Islet precursor cell (in vitro differentiated cells): ENCODE measurements at places on chromosomes 4 and X.
A peak's percentile ranks its signal among the peaks of the same experiment; 100 is the strongest.

DNA sequence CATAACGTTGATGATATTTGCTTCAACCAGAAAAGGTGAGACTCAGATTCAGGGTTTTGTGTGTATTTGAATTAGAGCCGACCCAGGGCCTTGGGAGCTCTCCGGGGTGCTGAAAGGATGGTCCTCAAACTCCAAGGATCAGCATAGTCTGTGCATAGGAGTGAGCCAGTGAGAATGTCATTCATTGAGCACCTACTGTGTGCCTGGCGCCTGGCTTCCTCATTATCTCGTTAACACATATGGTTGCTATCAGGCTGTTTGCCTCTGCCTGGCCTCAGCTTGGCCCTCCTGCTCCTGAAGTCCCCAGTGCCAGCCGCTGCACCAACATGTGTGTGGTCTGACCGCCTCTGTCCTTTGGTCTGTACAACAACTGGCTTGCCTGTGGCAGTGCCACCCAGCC lies 25.1 kb upstream of the JAKMIP1 start:
- peak; percentile 79 for DNase-seq

- DNase-seq: peak; percentile 80
Observed at GRCh38 chr4:184514121-184514988, 40.0 kb upstream of the IRF2 start.

GRCh38 chrX:79270401-79270800 lies 96.7 kb downstream of the ITM2A start:
- peak; percentile 51 for DNase-seq

DNA sequence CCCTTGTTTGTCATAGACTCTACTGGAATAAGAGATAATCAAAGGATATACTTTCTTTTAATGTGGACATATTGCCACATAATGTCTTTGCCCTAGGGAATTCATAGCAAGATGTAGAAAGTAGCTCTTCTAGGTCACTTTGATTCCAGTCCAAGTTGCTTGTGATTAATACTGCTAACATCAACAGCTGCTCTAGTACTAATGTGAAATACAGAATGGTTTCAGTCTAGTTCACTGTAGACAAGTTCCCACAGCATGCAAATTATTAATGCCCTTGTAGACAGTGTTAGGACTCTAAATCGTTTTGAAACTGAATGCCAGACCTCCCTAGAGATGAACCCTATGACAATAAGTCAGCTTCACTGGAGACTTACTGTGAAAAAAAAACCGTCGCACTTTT lies 494.6 kb upstream of the ATOH1 start:
- no peak for DNase-seq

GRCh38 chrX:14832151-14832550 lies 40.7 kb downstream of the FANCB start:
- DNase-seq: peak; percentile 54

- DNase-seq: peak; percentile 18
Observed at GRCh38 chr4:5676763-5677162, 31.6 kb downstream of the EVC2 start.

- peak; percentile 62 for DNase-seq
Observed at GRCh38 chrX:101550751-101551379, 518 bp downstream of the ARMCX1 start.

GRCh38 chrX:56385336-56385735 lies 153.2 kb downstream of the KLF8 start:
- no peak for DNase-seq

- no peak for DNase-seq
Observed at GRCh38 chrX:20139966-20140365, 1.7 kb downstream of the EIF1AX start.

GRCh38 chr4:99630857-99631360 lies 26.7 kb downstream of the C4orf54 start:
- DNase-seq: no peak

- DNase-seq: peak; percentile 78
Observed at GRCh38 chrX:31420711-31421151, 348.9 kb upstream of the FTHL17 start.

GRCh38 chrX:3250966-3251365 lies 95.5 kb downstream of the MXRA5 start:
- no peak for DNase-seq

- no peak for DNase-seq
Observed at GRCh38 chr4:4402966-4403365, 16.1 kb downstream of the NSG1 start.

DNA sequence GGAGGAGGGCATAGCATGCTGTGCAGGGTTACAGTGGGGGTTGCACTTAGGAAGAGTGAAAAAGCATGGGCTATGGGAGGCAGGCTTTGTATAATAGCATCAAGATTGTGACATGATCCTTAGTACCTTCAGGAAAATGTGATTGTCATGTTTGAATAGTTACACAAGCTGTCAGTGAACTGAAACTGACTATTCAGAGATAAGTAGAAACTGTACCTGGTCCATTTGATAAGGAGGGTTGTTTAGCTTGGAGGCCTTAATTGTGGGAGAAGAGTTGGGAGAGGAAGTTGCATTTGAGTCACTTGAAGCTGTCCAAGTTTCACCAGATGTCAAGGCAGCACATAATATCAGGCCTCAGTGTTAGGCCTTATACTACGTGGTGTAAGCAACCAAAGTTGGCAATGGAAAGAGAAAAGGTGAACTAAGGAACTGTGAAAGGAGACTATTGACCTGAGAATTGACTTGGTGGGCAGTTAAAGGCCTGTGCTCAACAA lies 85.0 kb downstream of the TEX13C start:
- no peak for DNase-seq

- DNase-seq: no peak
Observed at GRCh38 chrX:17803449-17803848, 57.6 kb downstream of the RAI2 start.

- no peak for DNase-seq
Observed at GRCh38 chrX:126824338-126825007, 4.9 kb downstream of the PRR32 start.

- peak; percentile 78 for DNase-seq
Observed at GRCh38 chrX:42246814-42247213, 323.5 kb upstream of the CASK start.

DNA sequence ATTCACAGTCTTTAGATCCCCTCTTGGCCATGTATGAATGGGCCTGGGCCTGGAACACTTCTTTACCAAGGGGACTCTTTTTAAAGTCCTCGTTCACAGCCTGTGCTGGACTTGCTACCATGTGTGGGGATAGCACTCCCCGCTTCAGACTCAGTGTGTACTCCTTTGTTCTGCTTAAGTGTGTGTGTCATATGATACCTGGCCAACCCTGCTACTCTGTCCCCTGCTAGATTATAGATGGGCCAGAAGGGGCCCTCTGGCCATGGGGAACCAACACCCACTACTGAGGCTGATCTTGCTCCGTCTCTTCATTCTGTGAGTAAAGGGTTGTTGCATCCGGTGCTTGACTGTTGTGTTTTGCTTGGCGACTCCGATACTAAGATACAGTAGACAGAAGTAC lies 8.0 kb downstream of the CCDC110 start:
- no peak for DNase-seq

DNA sequence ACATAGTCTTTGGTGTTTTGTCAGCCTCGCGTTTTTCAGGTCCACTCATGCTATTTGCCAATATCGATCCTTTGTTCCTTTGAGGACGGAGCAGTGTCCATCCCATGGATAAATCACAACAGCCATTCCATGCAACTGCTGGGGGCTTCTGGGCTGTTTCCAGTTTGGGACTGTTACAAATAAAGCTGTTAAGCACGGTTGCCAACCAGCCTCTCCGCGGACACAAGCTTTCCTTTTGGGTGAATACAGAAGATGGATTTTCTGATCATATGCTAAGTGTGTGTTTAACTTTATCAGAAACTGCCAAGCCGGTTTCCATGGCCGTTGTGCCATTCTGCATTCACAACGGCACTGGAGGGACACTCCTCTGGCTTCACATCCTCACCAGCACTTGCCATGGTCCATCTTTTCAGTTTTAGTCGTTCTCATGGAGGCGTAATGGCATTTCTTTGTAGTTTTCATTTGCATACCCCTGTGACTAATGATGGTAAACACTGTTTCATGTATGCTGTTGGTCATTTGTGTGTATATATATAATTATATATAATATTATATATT lies 67.8 kb downstream of the ABLIM2 start:
- DNase-seq: no peak

- no peak for DNase-seq
Observed at GRCh38 chr4:13323921-13324320, 160.2 kb downstream of the RAB28 start.

GRCh38 chrX:125757794-125758564 lies 408.1 kb downstream of the DCAF12L2 start:
- no peak for DNase-seq

GRCh38 chr4:183101956-183102480 lies 3.0 kb downstream of the WWC2 start:
- no peak for DNase-seq

DNA sequence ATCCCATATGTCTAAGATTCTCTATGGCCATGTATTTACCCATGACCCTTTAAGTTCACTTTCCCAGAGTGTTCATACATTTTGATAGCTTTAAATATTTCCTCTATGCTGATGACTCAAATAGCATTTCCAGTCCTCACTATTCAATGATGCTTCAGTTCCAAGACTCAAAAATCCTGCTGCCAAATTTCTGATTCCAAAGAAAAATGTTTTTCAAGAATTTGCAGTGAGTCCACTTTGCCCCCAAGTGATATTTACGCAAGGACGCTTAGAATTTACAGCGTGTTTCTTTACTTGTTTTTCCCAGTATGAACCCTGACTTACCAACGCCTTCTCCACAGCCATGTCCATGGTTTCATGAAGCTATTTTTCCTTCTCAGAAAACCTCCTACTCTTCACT lies 127.9 kb upstream of the PCDH18 start:
- DNase-seq: no peak

DNA sequence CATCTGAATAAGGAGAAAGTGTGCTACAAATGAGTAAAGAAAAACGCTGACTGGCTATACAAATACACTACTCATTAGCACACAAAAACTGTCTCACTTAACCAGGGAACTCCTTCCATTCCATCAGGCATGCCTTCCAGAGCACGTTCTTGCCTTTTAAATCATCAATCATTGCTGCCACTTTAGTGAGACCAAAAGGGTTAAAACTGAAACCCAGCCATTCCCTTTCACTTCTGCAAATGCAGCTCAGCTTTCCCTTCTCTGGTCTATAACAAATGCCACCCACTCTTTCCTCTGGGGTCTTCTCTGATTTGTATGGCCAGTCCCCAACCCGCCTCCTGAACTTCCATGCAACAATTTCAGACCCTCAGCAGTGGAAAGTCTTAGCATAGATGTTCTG lies 231.5 kb downstream of the TRIML1 start:
- no peak for DNase-seq

GRCh38 chr4:99783940-99784339 lies 32.7 kb upstream of the DAPP1 start:
- DNase-seq: no peak

DNA sequence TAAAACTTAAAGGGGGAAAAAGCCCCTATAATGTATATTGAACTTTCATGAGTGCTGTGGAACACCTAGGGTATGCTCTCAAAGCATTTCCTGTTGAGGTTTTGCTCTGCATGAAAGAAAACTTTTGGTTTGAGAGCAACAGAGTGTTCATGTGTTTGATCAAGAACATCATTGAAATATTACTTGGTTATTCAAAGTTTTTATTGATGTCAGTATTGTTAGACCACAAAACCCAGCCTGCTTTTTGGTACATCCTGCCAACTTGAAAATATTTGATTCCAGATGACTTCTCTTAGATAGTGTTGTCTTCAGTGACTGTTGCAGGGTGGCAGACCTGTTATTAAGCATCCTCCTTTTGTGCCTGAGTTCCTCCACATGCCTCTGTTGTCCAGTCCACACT lies 68.0 kb downstream of the N4BP2 start:
- DNase-seq: no peak

DNA sequence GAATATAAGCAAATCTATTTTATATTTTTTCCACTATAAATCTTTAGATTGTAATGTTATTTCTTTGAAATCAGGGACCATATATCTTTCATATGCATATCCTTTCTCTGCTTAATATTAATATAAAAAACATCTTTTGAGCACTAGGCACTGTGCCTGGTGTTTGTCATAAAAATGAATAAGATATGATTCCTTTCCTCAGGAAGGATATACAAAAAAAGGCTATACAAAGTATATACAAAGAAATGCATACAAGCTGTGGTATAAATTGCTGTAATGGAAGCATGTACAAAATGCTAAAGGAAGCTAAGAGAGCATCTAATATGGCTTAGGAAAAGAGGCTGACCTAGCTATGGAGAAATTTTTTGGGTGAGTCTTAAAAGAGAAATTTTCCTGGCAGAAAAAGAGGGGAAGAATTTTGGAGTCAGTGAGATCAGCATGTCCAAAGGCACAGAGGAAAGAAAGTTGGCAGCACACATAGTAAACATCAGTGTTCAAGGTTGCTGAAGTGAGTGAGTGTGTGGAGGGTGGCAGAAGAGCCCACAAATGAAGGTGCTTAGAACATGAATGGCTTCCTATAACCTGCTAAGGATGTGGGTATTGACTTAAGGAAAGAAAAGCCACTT lies 500.0 kb downstream of the SPRY1 start:
- DNase-seq: no peak

GRCh38 chrX:51837921-51838320 lies 55.5 kb upstream of the MAGED1 start:
- no peak for DNase-seq

DNA sequence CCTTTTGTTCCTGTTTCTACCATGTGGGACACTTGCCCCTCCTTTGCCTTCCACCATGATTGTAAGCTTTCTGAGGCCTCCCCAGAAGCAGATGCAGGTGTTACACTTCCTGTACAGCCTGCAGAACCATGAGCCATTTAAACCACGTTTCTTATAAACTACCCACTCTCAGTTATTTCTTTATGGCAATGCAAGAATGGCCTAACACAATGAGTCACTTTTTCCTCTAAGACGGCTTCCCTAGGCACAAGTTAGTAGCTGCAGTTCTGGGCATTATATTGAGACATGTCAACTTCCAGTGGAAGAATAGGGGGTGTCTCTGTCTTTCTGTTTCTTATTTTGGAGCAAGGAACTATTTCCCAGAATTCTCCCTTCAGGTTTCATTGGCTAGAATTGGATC lies 32.9 kb upstream of the DIPK2B start:
- DNase-seq: no peak

DNA sequence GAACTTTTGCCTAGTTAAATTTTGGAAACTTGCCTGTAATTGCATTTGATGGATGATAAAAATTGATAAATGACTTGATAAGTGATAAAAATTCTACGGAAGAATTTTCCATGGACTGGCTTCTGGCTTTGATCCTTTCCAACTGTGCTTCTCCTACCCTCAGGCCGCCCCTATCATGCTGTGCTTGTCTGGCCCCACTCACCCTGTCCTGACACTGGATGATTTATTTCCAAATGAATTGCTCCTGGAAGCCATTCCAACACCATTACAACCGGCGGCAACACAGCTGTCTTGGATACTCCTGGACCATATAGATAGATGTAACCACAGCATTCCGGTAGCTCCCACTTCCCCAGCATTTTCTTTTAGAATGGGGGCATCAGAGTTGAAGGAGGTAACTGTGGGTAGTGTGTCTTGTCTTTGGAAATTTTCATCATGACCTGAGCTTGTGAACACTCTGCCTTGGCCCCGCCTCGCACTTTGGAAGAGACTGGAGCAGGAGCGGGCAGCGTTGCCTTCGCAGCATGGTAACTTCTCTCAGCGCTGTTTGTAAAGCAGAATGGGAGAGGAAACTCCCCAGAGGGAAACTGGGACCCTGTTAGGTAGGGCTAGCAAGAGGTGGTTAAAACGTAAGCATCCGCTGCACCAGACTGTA lies 77.4 kb downstream of the TBL1X start:
- DNase-seq: peak; percentile 79
